ENCODE measurements at places on chromosomes 7 and 10.

DNA sequence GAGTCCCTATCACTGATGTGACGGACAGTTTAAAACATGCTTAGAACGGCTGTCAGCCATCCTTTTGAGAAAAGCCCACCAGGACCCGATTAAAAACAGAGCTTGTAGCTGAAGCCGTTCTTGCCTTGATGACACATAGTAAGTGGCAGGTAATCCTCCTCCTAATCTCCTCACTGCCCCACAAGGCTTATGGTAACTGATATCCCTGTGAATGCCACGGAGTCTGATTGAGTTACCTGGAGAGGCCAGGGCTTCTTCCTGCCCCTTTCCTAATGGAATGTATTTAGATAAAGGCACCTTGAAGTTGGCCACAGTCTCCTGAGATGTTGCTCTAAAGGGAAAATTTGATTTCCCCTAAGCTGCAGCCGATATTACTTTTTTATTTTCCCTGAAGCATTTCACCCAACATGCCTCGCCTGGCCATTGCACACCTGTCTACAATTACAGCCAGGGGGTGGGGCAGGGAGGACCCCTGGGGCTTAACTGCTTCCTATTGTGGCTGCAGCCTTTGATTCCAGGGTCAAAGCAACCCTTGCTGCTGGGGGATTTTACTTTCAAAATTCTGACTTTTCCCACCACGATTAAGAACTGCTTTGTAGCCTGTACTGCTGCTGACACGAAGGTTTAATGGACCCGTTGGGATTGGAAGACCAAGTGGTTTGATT, 169.0 kb upstream of the GPR26 start:
- DNase-seq = no peak

GRCh38 chr7:140902303-140902953, 22.3 kb downstream of the BRAF start:
- no peak for DNase-seq

GRCh38 chr10:65845916-65846315, 1079.9 kb upstream of the LRRTM3 start:
- DNase-seq = no peak

- DNase-seq = no peak
These were observed 1227.5 kb upstream of the C7orf33 start for GRCh38 chr7:147363101-147363500.

DNA sequence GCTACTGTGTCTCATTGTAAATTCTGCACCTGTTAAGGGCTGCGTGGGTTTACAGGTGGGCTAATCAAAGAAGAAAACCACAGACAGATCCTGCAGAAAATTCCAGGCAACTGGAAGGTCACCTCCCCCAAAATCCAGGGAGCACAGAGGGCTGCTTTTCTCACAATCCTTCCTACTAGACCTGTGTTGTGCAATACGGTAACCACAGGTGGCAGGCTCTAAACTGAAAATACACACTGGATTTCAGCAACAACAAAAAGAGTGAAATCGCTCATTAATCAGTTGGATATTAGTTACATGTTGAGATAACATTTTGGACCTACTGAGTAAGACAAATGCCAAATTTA, 83.2 kb downstream of the SLC16A9 start:
- DNase-seq = no peak

DNA sequence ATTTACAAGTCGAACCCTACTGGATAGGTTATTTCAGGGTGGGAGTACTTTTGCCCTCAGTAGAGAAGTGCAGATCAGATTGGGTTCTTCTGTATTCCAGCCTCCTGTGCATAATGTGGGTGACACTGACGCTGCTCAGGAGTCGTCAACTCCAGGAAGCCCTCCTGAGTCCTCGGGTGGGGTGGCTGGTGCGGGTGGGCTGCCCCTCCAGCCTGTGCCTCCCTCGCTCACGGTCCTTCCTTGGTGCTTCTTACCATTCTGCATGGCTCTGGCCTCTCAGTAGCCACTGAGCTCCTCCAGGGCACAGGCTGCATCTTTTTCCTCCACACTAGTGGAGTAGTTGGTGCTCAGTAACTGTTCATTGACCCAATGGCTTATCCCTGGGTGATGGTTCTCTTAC, 4.3 kb downstream of the CDH23 start:
- DNase-seq = no peak

DNA sequence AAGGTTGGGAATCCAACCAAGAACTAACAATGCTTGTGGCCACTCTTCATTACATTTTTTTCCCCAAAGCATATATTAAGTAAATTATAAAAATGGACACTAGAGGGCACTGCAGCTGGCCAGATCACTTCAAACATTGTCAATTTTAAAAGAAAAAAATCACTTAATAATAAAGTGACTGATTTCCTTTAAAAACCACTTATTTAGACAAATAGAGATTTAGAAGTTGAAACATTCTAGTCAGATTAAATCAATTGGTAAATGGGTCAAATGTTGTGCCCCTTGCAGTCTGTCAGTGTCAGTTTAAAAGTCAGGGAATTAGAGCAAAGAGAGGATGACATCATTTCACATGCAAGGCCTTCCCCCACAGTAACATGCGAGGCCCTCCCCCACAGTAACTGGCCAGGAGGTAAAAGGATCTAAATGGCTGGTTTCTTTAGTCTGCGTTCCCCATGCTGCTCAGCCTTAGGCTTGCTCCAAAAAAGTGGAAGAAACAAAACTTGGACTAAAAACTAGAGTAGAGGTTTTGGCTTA, 177.9 kb downstream of the SKAP2 start:
- peak; percentile 18 for DNase-seq

GRCh38 chr7:47488969-47489342, 93.0 kb downstream of the TNS3 start:
- no peak for DNase-seq

DNA sequence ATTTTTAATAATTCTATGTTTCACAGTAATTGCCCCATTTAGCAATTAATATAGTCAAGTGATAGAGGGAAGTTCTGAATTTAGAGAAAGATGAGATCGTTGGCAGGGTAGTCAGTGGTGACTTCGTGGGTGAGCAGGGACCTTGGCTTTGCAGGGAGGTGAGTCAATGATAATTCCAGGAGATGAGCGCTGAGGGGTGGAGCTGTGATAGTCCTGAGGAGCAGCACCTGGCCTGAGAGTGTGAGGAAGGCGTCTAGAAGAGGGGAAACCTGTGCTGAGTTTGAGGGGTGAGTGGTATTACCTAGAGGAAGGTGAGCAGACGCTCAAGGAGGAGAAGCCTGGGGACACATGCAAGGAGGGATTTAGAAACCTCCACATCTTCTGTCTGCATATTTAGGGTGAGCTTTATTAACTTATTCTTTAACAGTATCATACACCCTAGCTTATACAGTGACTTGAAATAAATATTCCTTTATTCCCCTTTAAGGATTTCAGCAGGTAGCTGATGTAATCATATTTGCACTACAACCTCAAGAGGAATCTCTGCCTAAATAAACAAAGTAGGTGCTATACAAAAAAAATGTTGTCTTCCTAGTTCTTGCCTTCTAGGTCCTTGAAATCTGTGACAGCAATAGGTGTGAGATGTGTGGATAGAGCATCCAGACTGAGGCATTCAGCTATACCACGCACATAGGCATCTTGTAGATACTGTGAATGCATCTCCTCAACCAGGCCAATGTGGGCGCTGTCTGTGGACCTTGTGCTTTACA, 2.1 kb upstream of the TRIL start:
- DNase-seq = no peak

DNA sequence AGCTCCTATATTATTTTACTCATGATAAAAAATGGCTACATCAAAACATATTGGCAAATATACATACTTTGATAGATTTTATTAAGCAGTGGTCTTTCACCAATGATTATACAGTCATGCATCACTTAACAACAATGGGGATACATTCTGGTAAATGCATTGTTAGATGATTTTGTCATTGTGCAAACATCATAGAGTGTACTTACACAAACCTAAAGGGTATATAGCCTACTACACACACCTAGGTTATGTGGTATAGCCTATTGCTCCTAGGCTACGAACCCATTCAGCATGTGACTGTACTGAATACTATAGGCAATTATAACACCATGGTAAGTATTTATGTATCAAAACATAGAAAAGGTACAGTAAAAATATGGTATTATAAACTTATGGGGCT, 98.9 kb upstream of the IL6 start:
- no peak for DNase-seq

DNA sequence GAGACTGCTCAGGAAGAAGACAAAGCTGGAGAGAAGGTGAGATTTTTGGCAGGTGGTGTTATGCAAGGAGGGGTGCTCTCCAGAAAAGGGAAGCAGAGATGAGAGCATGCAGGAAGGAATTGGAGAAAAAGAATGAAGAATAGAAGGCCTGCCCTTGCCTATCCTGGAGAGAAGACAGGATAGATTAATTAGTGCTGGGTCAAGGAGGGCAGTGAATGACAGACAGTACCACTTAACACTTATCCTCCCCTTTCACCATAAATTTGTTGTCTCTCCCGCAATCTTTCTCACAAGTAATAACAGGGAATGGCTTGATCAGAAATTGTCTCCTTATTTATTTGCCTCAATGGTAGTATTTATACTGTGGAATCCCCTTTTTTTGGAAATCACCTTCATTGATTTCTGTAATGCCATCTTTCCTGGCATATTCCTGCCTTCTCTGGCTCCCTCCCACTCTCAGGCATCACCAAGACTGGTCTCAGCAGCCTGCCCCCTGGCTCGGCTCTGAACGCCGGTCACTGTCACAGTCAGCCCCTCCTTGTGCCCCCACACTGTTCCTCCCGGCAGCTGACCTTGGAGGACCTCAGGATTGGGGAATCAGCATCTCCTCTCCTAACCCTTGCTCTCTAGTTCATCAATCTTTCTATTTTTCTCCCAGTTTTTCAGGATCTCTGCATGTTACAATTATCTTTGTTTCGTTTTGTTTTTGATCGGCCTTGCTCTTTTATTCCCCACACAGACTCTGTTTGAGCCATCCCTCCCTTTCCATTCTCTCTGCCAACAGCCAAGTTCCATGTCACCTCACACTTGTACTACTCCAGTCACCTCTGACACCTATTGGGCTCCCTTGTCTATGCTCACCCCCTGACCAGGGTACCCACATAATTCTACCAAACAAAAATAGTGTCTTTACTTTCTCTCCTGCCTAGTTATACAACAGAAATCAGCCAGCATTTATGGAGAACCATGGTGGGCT, 294.2 kb downstream of the PLXDC2 start:
- DNase-seq = no peak

DNA sequence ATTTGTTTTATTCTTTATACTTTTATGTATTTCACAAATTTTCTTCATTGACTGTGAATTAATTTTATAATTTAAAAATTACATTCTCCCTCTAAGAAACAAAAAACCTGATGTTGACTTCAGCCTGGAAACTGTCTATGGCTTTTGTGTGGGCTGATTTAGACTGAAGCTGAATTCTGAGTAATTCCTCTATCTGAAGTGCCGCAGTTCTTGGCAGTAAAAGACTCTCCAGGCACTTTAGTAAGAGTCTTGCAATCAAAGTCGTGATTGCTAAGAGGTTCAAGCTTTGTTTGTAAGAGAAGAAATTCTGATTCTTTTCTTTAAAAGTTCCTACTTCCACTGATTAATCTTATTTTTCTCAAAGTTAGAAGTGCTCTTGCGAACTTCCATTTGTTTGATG, 3.4 kb upstream of the CEP41 start:
- no peak for DNase-seq

- no peak for DNase-seq
These were observed 271.7 kb upstream of the MKLN1 start for GRCh38 chr7:131056007-131056406.

DNA sequence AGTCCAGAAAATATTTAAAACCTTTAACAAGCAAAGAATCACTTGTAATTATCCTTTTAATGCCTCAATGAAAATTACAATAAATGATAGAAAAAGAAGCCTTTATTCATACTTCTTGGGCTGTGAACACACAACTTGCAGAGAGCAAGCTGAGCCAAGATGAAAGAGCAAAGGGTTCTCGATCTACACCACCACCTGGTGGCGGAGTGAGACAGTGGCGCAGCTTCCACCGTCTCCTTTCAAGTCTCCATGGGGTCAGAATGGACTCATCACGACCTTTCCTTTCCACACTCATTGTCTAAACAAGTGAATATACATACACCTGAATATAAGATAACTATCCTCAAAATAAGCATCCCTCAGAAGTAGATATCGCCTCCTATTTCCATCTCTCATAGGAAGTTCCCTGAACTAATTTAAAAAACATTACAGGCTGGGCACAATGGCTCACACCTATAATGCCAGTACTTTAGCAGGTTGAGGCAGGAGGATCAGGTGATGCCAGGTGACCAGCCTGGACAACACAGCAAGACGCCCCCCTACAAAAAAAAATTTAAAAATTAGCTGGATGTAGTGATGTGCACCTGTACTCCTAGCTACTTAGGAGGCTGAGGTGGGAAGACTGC, 40.7 kb downstream of the ATE1 start:
- DNase-seq = peak; percentile 53

DNA sequence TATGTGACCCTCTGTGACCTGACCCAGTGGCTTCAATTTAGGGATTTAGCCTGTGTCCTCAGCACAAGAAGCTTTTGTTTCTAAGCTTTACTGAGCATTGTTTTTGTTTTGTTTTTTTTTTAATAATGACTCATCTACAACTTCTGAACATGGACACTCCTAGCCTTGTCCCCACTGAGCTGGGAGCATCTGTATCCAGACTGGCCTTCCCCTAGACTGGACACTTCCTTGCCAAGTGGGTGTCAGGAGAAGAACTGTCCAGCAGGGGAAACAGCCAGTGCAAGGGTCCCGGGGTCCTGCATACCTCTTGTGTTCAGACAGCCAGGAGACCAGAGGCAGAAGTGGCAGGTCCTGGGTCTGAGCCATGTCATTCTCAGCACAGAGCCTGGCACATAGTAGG, 108.6 kb downstream of the TMEM130 start:
- no peak for DNase-seq

DNA sequence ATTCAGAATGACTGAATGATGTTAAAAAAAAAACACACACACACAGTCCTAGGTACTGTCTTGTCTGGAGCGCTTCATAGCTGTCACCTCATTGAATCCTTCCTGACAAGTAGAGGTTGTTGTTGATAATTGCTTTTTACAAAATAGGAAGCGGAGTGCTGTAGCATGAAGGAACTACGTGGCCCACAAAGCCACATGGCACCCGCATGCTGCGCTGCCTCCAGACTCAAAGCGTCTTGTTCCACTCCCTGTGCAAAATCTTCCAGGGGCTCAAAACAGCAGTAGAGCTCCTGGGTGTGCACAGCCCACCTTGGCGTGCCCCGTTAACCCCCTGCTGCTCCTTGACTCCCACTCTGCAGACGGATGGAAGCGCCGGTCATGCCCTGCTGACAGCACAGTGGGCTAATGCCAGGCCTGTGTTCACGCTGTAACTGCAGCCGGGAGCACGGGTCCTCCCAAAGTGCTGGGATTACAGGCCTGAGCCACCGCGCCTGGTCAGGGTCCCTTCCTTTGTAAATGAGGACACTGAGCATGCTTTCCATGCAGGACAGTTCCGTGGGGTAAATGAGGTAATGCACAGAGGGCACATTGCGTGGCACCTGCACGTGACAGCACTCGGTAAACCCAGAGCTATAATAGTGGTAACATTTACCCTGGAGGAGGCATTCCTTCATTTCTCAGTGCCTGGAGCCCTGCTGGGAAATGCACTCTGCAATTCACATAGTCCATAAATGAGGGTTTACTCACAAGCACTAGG, 91.1 kb upstream of the GNA12 start:
- DNase-seq = no peak

GRCh38 chr10:75723319-75723980, 292.0 kb downstream of the LRMDA start:
- DNase-seq = no peak

- no peak for DNase-seq
These were observed 37.4 kb downstream of the CCDC6 start for GRCh38 chr10:59868696-59869593.

- DNase-seq = no peak
These were observed 34.7 kb downstream of the MRPS24 start for GRCh38 chr7:43834463-43835251.
